ENCODE measurements at places on chromosomes 3 and 15. TPM values are rescaled to one million over a fixed set of nuclear protein-coding genes. Genes with fewer than 3 reads are reported as not detected.

DNA sequence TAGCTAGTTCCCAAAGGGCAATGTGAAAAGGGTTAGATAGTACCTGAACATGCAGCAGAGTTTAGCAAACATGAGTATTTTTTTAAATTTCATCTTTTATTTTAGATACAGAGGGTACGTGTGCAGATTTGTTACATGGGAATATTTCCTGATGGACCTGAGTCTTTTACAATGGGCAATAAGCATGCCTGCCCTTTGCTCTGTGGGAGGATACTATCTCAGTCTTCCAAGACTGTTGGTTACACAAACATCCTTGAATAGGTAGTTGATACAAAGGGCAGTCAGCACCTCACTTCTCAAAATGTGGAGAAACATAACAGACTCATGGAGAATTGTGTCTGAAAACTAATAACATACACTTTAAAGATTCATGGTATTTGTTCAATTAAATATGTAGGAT, 103.3 kb downstream of the GOLIM4 start:
- DNase-seq = no peak

P2RY13 gene
- polyA plus RNA-seq = 1.6 TPM

- DNase-seq = no peak
These were observed 125.5 kb upstream of the PRR20G start for GRCh38 chr3:127413318-127413673.

TBCCD1 gene
- polyA plus RNA-seq = 19.7 TPM

GRCh38 chr15:68672781-68673205, 94.0 kb downstream of the CORO2B start:
- no peak for DNase-seq

LRRIQ4 gene
- 0.08 TPM for polyA plus RNA-seq

GRCh38 chr3:87191641-87192040, 35.5 kb upstream of the CHMP2B start:
- no peak for DNase-seq

DNA sequence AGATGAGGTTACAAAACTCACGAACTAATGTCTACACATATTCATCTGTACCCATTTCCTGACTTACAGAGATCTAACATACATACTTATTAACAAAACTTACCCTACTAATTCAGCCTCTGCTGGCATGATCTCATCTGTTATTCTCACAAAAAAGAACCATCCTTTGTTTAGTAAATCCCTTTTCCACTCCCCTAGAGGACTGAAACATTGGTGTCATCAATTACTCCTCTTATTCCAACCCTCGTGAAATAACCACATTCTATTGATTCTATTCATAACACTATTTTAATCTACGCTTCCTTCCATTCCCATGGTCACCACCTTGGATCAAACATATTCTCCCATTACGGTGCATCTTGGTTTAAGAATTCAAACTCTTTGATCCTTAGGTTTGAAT, 505.9 kb downstream of the SI start:
- no peak for DNase-seq

GRCh38 chr3:143970773-143971358, 757 bp upstream of the DIPK2A start:
- no peak for DNase-seq

DNA sequence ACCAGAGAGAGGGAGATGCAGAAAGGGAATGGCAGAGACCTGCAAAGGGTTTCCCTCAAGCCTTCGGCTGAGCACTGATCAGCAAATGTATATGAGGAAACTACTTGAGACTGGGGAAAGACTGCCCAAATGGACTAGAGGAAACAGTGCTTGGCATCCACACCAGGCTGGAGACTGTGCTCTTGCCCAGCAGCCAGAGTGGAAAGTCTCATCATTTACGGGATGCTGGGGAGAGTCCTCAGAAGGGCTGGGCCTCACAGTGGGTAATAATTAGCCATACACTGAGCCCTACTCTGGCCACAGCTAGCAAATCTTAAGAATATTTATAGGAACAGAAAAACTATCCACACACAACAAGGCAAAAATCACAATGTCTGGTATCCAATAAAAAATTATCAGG, 18.5 kb downstream of the RAB6B start:
- DNase-seq = no peak

DNA sequence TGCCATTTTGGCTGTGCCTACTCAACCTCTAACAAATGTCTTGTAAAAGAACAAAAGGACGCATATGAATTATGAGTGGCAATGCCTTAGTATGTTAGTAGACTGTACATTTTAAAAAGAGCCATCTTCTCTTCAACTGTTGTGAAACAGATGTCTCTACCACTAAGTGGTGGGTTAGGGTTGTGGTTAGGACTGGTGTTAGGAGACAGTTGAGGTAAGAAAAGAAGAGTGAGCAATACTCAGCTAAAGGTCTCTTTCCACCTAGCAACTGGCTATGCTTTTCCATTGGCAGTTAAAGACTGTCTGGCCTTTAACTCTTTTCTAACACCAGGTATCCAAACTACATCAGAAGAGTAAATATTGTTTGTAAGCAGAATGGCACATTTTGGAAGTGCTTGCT, 221.7 kb upstream of the TBC1D5 start:
- DNase-seq = no peak

SH2D7 gene
- polyA plus RNA-seq = 0.55 TPM

WWTR1 gene
- 111 TPM for polyA plus RNA-seq

DNA sequence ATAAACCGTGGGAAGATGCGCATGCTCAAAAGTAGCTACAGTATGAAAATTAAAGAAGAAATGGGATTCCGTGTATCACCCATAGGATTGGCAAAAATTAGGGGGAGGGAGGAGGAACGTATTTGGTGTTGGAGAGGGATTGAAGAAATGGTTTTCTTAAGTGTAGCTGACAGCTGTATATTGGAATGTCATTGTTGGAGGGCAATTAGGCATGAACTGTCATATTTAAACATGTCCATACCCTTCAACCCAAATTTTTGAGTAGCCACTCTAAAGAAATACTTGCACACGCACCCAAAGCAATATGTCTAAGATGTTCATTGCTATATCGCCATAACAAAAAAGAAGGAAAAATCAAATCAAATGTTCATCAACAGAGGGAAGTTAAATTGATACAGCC, 144.7 kb downstream of the TLE3 start:
- no peak for DNase-seq

CYP11A1 gene
- polyA plus RNA-seq = 0.90 TPM

DNA sequence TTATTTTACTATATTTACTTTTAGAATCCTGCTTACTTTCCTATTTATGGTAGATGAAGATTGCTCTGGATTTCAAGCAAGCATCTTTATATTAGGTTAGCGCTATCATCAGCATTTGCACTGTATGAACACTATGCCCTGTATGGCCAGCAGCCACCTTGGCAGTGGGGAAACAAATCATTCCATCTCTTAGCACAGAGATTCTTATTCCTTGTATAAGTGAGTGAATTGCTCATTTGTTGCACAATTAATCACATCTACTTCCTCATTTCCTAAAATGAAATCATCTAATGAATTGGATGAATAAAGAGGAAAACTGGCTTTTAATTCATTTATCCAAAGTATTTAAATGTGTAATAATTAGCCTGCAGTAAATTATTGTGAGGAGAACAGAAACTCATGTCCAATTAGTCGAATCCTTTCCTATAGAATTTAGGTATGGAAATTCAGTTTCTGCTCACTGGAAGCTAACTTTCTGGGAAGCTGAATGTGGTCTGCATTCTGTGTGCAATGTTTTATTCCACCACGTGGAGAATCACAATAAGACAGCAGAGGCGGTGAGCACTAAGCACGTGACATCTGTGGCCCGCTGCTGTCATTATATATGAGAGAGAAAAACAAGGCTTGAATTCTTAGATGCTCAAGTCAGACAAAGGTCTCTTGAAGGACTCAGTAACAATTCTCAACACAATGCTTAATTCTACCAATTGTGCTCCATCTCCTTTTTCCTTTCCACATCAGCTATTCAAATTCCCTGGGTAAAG, 93.4 kb downstream of the PEX5L start:
- no peak for DNase-seq

DNA sequence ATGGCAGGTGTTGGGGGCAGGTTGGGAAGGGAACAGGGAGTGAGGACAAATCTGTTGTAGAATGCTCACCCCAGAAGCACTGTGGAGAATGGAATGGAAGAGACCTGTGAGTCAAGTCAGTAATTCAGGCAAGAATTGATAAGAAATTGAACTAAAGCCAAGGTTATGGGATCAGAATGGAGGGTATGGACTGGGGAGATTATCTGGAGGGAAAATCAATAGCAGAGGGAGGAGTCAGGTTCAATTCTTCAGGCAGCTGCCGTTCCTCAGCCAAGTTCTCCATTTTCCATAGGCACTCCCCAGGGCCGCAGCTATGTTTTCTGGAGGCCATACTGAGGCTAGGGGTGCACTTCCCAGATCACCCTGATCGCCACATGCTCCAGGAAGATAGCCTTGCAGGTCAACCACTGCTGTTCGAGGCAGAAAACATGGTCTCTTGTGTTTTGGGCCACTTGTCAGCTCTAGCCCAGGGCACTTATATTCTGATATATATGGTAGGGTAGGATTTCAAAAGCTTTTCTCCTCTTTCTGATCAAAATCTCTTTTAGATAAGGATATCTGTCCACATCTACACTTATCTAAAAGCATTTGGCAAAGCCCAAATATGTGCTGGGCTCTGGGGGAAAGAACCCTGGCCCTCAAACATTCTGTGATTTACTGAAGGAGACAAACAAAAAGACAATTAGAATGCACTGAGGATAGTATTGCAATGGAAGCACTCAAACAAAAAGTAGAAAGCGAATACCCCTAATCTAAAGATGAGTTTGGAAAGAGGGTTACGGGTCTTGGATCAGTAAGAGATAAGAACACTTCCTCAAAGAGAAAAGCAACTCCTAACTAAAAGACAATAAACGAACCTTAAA, 92.3 kb downstream of the TMEM212 start:
- DNase-seq = no peak

ADAMTSL3 gene
- 4.5 TPM for polyA plus RNA-seq

DNA sequence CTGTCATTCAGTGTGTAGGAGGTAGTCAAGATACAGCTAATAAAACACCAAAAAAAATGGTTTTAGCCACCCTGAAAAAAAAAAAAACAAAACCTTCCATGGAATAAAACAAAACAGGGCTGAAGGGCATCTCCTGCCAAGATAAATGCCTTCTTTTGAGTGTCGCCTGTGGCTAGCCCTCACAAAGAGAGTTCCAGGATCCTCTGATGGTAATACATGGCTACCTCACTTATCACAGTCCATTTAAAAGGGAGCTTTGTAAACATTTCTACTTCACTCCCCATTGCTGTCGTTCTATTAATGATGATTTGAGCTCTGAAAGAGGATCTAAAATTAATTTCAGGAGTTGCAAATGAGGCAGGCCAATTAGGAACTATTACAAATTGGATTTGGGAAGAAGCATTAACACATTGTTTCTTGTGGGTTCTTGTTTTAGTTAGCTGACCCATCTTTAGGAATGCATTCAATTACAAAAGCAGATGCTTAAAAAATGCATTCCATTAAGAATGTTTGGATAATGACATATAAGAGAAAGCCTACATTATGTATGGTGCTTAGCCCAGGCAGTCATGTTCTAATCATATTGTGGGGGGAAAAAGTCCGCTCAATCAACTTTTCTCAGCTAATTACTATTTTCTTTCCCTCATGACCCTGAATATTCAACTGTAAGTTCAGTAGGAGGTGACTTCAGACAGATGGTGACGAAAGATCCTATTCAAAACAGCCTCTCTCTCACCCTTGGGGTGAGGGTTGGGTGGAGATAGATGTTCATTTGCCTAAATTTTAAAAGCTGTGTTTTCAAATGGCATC, 255.1 kb upstream of the WNT5A start:
- no peak for DNase-seq

- no peak for DNase-seq
These were observed 73.6 kb downstream of the OXSM start for GRCh38 chr3:25863416-25863959.

DNA sequence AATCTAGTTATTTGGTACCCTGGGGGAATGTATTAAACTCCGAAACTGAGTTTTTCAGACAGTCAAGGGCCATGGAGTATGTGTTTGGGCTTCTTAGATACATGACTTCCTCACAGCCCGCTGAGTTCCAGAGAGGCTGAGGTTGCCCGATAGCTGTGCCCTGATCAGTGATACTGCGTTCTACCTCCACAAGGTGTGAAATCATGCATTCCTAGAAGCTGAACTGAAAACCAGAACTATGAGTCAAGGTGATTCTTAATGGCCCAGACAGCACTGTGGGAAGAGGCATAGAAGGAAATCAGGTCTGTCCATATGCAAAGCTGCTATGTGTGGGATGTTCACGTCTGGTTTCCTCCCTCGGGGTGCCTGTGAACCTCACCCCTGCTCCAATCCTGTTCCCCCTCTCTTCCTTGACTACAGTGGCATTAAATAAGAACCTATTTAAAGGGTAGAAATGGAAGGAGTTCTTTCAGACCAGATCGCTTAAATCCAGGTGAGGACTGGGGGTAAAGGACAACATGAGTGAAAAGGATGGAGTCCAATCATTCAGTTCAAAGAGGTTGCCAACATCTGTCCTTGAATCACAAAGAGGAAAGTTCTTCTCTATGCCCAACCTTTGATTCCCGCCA, 74.3 kb downstream of the MYO1E start:
- no peak for DNase-seq

- DNase-seq = no peak
These were observed 335.5 kb downstream of the IL5RA start for GRCh38 chr3:2774481-2775249.

DNA sequence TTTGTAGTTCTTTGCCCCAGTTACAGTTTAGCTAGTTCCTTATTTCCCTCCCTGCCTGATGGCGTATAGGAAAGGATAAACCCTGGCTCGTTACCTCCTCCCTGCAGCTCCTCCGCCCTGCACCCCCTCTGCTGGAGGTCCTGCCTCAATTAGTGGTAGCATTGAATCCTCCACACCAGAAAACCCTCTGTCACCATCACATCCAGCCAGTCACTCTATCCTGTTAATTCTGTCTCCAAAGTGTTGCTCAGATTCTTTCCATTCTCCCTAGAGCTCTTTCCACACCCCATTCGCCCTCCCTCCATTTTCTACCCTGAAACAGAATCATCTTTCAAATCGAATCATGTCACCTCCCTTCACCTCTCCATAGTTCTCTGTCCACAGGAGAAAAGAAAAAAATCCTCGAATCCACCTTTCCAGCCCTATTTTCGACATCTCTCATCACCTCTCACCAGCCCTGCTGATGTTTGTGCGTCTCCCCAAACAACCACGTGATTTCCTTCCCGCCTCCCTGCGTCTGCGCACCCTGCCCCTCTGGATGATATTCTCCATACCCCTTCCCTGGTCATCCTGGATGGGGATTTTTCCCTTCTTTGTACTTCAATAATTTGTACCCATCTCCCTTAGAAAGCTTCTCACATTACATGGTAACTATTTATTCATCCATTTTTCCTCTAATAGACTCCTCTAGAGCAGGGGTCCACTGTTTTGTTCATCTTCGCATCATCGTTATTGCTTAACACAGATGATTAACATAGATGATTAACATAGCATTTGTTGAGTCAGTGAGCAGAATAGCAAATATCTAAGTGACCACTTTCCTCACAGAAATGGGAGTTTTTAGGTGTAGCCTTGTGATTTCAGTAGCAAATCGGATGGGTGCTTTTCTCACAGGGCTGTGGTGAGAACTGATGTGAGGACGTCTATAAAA, 37.1 kb downstream of the MAP3K13 start:
- DNase-seq = no peak

GRCh38 chr3:73808862-73809509, 184.2 kb upstream of the PDZRN3 start:
- no peak for DNase-seq

CX3CR1 gene
- polyA plus RNA-seq = 4.8 TPM

GRCh38 chr3:5138214-5138981, 16.3 kb downstream of the ARL8B start:
- DNase-seq = no peak

BFSP2 gene
- 0.50 TPM for polyA plus RNA-seq

- DNase-seq = no peak
These were observed 32.2 kb upstream of the MUC13 start for GRCh38 chr3:124966521-124967445.

CCK gene
- polyA plus RNA-seq = 0.11 TPM

- no peak for DNase-seq
These were observed 34.4 kb downstream of the TARS3 start for GRCh38 chr15:101689901-101690300.
